Omental fat pad (tissue), 4 donors: ENCODE measurements at places on chromosomes 7 and 10. TPM values are rescaled to one million over a fixed set of nuclear protein-coding genes. Genes with fewer than 3 reads are reported as not detected.

Gene LLCFC1
- total RNA-seq = not detected

Gene TAS2R5
- 4.9 TPM for total RNA-seq

Gene TWIST1
- 5.4 TPM for total RNA-seq

Gene CHST15
- total RNA-seq = 69.5 TPM

Gene DNAJC2
- total RNA-seq = 21.9 TPM

Gene CEP55
- total RNA-seq = 0.19 TPM
